Stimulated activated memory B cell treated with anti-CD40 and anti-IgM and Interleukin-4, amounts not matched to agents 10 μg/mL and 1 μg/mL and 100 μg/mL, for 72 hours (primary cell): ENCODE measurements at places on chromosomes 3 and 15.

DNA sequence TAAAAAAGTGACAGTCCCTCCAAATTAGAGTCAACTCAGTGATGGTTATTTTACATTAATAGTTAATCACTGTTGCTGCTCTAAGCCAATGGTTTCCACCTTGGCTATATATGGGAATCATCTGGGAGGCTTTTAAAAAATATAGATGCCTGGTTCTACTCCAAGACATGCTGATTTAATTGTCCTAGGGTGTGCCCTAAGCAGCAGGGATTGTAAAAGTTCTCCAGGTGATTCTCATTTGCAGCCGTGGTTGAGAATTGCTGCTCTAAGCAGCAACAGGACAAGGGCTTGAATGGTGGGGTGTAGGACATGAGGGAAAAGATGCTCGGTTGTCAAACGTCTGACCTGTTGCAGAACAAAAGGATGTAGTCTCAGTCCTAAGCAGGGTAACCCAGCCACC lies 405.1 kb upstream of the MCTP2 start:
- ATAC-seq: no peak
- no peaks in the 10 kb centered on the region for H3K27me3 ChIP-seq
- no peaks in the 10 kb centered on the region for H3K36me3 ChIP-seq
- no peak overlapping the region for H3K27ac ChIP-seq
- no peak overlapping the region for H3K4me3 ChIP-seq

- no peak for ATAC-seq
- H3K4me3 ChIP-seq: no peak overlapping the region
- H3K4me1 ChIP-seq: no peaks in the 10 kb centered on the region
- H3K36me3 ChIP-seq: no peaks in the 10 kb centered on the region
- peaks cover 19% of the 10 kb centered on the region for H3K27me3 ChIP-seq
- no peak overlapping the region for H3K27ac ChIP-seq
Observed at GRCh38 chr3:39638301-39638700, 170.8 kb downstream of the MOBP start.

DNA sequence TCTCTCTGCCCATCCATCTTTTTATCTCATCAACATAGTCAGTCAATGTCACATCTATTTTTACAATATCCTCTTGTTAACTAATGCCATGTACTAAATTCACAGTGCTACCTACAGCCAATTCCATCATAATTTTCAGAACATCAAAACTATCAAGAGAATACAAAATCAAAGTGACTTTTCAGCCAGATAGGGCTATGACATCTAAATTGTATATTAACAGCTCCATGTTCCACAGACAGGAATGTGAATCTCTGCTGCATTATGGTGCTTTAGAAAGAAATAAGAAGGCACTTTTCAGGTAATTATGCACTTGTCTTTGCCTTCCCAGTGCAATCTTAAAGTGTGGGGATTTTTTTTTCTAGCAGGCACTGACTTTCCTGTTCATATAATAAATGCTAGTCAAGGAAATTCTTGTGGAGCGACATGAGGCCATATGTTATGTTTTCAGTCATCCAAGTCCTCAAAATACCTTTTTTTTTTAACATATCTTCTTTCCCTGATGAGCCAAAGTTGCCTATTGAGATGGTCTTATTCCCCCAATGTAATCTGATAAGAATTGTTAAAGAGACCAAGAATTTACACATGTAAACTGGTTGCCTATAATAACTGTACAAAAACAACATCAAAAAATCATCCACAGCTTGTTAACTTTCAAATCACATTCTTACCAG lies 252.0 kb upstream of the CNTN3 start:
- no peaks in the 10 kb centered on the region for H3K36me3 ChIP-seq
- H3K27ac ChIP-seq: no peak overlapping the region
- H3K4me1 ChIP-seq: no peaks in the 10 kb centered on the region
- H3K4me3 ChIP-seq: no peak overlapping the region
- no peak for ATAC-seq

GRCh38 chr15:76401285-76401684 lies 64.7 kb downstream of the ISL2 start:
- no peak overlapping the region for H3K4me3 ChIP-seq
- no peak for ATAC-seq
- H3K27ac ChIP-seq: no peak overlapping the region
- no peaks in the 10 kb centered on the region for H3K27me3 ChIP-seq
- no peaks in the 10 kb centered on the region for H3K4me1 ChIP-seq
- H3K36me3 ChIP-seq: peaks cover 51% of the 10 kb centered on the region

DNA sequence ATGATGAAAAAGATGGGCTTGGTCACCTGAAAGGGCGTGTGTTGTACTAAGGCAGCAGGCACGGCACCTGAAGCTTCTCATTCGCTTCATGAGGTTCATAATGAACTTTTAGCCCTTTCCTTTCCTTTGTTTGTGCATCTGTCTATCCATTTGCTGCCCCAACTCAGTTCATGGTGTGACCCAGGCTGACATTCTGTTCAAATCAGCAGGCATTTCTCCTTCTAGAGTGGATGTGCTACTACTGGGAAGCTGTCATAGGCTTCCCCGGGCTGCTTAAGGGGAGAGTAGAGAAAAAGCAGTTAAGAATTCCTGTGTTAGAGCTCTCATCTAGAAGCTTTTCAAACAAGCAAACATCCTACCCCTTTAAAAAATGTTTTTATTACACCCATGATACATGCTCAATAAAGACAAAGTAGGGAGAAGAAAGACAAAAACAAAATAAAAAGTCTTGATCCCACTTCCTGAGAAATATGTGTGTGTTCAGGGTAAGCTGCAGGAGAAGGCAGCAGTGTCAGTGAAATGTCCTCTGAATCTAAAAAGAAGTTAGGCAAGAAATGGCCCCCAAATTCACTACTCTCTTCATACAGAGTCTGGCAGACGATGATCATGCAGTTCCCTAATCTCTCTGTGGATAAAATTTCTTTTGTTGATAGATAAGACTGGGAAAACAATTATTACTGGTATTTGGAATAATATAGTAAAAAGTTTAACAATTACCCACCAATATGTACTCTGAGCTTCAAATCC lies 136.9 kb upstream of the PFN2 start:
- no peaks in the 10 kb centered on the region for H3K4me1 ChIP-seq
- H3K4me3 ChIP-seq: no peak overlapping the region
- no peaks in the 10 kb centered on the region for H3K36me3 ChIP-seq
- ATAC-seq: no peak

DNA sequence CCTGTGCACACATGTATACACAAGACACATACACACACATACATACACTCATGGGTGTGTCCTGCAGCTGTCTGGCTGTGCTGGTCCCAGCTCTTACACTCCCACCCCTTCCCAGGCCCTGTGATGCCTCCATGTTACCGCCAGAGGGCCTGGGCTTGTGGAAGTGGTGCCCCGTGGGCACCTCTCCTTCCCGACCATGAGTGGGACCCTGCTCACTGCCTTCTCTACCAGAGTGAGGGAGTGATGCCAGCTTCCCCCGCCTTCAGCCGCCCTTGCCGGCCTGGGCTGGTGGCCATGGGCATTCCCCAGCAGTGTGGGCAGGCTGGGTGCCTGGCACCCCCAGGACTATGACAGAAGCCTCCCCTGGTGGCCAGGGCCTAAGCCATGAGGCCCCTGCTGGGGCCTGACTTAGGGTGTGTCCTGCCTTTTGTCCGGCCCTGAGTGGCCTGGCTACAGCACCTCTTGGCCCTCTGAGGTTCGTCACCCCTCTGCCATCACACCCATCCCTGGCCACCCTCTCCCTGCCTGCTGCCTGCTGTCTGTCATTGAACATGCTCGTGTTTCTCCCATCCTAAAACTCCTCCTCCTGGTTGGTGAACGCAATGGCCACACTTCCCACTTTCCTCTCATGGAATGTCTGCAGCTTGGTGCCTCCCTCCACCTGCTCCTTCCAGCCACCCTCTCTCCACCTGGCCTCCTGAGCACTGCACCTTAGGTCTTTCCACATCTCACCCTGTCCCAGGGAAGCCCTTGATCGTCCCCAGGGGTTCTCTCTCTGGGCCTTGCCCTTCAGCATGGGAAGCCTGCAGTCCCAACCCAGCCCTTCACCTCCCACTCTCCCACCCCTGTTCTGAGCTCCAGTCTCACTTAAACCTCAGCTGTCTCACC lies 14.6 kb downstream of the HDAC11 start:
- no peaks in the 10 kb centered on the region for H3K36me3 ChIP-seq
- H3K27ac ChIP-seq: no peak overlapping the region
- H3K4me1 ChIP-seq: peaks cover 18% of the 10 kb centered on the region
- peak; percentile 26 for ATAC-seq
- no peak overlapping the region for H3K4me3 ChIP-seq

- H3K4me1 ChIP-seq: peaks cover 7% of the 10 kb centered on the region
- no peak for ATAC-seq
- H3K36me3 ChIP-seq: no peaks in the 10 kb centered on the region
Observed at GRCh38 chr3:49666592-49666991, 7.6 kb upstream of the APEH start.

- no peaks in the 10 kb centered on the region for H3K4me1 ChIP-seq
- H3K4me3 ChIP-seq: no peak overlapping the region
- peaks cover 33% of the 10 kb centered on the region for H3K36me3 ChIP-seq
- no peaks in the 10 kb centered on the region for H3K27me3 ChIP-seq
- ATAC-seq: no peak
- no peak overlapping the region for H3K27ac ChIP-seq
Observed at GRCh38 chr15:63066272-63066671, 23.7 kb downstream of the TPM1 start.

DNA sequence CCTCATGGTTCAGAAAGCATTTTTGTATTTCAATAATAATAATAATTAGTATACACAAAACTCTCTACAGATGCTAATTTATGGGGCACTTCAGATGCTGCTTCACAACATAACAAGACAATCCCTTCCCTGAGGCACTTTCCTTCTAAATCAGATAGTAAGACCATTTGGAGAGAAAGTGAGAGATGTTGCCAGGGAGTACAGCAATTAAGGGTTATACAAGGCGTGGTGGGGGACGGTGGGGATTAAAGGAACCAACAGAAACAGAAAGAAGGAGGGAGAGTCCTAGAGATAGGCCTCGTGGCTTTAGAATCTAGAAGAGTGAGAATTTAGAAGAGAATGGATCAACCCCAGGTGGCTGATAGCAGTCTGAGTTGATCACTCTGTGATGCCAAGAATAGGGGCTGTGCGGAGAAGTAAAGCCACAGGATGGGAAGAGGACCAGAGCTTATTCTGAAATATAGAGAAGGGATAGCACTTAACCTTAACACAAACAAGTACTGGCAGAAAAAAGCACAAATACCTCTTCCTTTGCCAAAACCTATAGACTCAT lies 76.9 kb downstream of the ETFA start:
- H3K36me3 ChIP-seq: peaks cover 12% of the 10 kb centered on the region
- H3K4me1 ChIP-seq: no peaks in the 10 kb centered on the region
- no peak for ATAC-seq
- no peak overlapping the region for H3K27ac ChIP-seq
- no peaks in the 10 kb centered on the region for H3K27me3 ChIP-seq

DNA sequence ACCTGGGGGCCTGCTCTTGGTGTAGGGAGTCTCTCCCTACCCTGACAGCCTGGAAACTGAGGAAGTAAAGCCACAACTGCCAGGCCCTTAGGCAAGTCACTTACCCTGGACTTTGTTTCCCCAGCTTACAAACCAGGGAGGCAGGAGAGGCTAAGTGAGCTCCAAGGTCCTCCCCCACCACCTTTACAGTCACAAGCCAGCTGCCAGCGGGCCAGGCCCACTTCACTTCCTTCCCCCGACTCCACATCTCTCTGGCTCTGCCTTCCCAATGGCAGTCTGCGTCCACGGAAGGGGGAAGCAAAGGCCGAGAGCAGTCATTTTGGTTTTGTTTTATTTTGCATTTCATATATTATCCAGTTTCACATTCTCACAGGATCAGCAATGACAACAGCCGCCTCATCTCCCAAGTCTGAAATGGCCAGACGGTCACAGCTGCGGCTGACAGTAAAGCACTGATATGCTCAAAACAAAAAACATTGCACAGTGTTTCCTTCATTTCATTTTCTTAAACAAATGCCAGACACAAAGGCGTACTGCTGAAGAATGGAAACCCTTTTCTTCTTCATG lies 35.7 kb downstream of the RBPMS2 start:
- ATAC-seq: no peak
- H3K4me3 ChIP-seq: no peak overlapping the region
- H3K36me3 ChIP-seq: no peaks in the 10 kb centered on the region
- peak overlapping the region; percentile 33 for H3K27ac ChIP-seq
- H3K4me1 ChIP-seq: peaks cover 6% of the 10 kb centered on the region

DNA sequence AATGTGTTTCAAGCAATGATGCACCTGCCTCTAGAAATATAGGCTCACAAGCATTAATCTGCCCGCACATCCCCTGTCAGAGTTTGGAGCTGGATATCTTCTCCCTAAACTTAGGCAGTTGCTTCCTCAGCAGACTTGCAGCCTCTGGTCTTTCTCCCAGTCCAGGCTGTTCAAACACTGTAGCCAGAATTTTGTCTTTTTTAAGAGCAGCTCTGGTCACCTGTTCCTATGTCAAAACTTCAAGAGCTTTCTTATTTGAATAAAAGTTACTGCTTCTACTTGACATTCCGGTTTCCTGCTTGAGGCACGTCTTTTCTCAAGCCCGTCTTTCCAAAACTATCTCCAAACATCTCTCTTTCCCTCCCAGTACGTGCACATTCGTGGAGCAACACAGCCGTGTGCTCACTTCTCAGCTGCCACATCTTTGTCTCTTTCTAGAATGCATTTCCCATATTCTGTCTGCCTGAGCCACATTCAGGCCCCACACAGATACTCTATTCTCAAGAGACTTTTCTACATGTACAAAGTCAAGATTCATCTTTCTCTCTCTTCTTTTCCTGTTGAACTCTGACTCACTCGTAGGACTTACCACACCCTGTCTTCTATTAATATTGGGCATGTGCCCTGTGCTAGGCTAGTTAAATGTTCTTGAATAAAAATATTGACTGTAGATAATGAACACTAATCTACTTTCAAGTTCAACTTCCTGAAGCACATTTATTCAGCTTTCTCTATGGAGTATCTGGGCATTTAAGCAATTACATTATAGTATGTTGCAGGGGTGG lies 307.7 kb upstream of the SOX2 start:
- H3K4me1 ChIP-seq: no peaks in the 10 kb centered on the region
- no peaks in the 10 kb centered on the region for H3K27me3 ChIP-seq
- no peak for ATAC-seq
- H3K4me3 ChIP-seq: no peak overlapping the region
- no peaks in the 10 kb centered on the region for H3K36me3 ChIP-seq

DNA sequence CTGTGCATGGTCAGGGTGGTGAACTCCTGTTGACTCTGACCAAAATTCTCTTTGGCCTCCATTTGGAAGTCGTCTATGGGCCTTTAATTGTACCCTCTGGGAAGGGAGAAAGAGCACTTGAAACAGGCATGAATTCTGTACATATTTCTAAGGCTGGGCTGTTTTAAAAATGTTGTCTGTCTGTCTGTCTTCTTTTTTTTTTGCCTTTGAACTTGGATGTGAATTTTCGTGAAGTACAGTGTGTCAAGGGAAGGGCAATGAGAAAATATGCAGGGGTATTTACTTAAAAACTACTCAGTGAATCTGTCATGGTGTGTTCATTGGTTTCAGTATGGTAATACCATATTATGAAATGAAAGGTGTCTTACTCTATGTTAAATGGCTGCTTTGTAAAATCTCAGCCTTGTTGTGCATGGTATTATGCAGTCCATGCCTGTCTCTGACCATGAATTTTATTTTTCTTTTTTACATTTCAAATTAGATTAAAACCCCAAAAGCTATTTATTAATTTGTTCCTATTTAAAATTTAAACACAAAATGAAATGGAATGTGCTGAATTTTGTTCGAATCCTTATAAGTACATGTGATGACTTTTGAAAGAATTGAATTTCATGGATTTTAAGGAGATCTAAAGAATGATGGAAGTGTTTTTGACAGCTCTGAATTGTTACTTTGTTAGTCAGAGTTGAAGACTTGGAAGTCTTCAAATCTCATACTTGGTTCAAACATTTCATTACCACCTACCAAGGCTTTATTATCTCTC lies 51.1 kb downstream of the RARB start:
- no peak for ATAC-seq
- no peak overlapping the region for H3K27ac ChIP-seq
- H3K4me1 ChIP-seq: no peaks in the 10 kb centered on the region
